IPS DF 6.9 (cell line): ENCODE measurements at places on chromosomes 16 and 17.

GRCh38 chr17:16339402-16339801, 13.9 kb downstream of the CENPV start:
- DNase-seq = no peak

DNA sequence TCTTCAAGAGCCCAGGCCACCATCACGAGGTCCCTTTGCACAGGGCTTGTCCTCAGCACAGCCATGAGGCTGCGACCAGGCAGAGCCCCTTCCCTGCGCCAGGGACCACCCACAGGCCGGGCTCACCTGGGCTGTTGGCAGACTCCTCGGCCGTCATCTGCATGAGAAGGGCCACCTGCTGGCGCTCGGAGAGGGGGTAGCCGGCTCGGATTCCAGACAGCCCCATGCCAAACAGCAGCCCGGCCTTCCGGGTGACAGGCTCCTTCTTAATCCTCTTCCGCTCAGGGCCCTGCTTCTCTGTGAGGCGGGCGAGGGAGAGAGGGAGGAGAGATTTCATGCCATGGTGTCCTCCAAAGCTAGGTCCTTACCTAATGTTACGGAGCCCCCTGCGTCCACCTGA, 73.4 kb downstream of the ZNF778 start:
- peak; percentile 86 for DNase-seq

GRCh38 chr16:54067322-54068065, 219.1 kb downstream of the IRX3 start:
- no peak for DNase-seq

DNA sequence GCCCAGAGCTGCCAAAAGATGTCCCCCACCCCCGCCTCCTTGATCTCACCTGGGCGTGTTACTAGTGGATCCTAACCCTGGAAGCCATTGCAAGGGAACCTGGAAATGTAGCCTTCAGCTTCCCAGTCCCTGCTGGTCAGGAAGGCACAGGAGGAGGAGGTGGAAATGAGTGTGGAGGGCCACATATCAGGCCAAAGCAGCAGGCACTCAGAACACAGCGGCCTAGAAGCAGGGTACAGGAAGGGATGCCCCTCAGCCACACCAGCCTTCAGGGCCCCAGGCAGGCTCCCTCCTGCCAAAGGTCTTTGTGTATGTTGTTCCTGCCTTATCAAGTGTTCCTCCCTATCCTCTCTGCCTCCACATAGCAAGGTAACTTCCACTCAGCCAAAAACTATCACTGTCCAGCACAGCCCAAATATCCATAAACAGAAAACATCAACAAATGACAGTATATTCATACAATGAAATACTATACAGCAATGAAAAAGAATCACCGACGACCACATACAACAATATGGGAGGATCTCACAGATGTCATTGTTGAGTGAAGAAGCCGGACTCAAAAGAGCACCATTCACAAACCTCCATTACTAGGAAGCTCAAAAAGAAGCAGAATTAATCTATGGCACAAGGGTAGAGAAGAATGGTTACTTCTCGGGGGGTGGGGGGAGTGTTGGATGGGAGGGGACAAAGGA, 28.2 kb upstream of the TNFRSF13B start:
- DNase-seq = no peak

DNA sequence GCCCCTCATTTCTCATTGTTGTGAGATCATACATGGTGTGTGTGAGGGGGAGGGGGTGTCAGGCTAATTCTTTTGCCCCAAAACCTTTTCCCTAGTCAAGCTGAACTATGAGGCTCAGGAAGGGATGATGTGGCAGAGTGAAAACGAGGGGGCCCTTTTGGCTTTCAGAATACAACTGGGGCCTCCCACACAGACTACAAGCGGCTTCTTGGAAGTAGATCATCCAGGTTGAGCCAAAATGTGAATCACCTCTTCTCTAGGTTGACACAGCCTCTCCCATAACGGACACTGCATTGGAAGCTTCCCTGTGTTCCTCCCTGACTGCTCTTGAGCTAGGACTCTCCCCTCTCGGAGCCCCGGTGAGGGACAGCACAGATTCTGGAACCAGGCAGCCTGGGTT, 2.3 kb upstream of the ALKBH5 start:
- no peak for DNase-seq

- DNase-seq = no peak
Measured at GRCh38 chr16:23469814-23470213, 16.8 kb upstream of the COG7 start.

GRCh38 chr16:70578035-70578434, 54.4 kb downstream of the SF3B3 start:
- no peak for DNase-seq

GRCh38 chr16:85500220-85500619, 112.9 kb upstream of the GSE1 start:
- DNase-seq = no peak

DNA sequence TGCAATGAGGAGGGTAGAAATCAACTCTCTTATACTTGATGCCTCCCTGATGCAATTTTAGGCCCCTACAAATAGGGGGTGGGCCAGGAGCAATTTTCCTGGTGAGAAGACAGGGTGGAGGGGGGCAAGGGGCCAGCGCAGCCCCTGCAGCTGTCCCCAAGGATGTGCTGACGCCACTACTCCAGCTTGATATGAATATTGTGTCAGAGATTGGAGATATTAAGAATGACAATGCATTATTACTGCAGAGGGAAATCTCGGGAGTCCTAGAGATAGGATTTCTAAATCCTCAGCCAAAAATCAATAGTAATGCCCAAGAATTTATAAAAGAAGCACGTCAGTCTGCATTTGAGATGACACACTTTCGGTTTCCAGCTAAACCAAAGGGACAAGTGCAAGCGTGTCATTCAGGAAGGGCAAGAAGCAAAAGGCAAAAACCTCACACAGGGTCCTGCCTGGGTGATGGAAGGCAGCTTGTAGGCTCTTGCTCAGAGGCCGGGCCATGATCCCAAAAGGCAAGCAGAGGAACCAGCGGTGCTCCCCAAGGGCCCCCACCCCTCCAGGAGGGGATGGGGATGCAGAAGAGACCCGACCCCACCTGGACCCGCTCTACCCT, 178.8 kb downstream of the C16orf78 start:
- no peak for DNase-seq

DNA sequence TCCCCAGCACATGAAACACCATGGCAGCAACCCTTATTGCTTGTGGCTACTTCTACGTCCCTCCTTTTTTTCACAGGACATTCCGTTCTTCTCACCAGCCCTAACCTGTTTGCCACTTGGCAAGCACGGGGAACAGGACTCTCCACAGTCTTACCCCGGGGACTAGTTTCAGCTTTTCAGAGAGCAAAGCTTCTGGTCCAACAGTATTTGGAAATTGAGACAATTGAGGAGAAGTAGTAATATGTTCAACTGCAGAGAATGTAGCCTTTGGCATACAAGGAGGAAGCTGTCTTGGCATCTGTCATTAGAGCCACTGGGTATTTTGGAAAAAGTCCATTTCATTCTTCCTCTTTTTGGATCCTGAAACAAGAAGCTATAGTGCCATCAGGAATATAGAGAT, 65.7 kb downstream of the MAP2K6 start:
- DNase-seq = no peak

GRCh38 chr17:36928471-36929345, 8.6 kb upstream of the LHX1 start:
- no peak for DNase-seq

DNA sequence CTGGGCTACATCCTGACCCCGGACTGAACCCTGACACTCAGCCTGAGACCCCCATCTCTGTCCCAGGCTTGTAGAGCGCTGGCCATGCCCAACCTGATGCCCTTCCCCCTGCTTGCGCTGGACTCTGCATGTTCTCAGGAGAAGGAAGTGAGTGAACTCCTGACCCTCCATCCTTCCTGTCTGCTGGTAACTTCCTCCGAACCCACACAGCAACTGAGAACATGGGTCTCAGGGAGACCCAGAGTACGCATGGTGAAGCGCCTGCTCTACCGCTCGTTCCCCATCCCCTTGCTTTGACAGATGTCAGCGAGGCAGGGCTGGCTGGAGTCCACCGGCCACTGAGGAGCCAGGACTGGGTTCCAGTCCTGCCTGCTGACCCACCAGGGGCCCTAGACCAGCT, 6.1 kb downstream of the CAMKK1 start:
- no peak for DNase-seq

DNA sequence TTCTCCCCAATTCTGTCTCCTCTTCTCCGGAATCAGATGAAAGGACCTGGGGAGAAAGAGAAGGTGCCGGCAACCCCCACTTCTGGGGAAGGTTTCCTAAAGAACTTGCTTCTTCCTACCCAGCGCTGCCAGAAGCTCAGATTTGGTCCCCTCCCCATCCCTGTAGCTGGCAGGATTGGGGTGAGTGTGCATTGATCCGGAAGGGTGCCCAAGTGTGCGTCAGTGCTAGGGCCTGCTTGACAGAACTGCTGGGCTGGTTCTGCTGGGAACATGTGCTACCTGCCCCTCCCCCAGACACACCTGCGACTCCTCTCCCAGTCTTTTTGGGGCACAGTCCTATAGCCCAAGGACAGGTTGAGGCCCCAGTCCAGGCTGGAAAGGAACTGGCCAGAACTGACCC, 3.3 kb downstream of the ARL4D start:
- DNase-seq = no peak

- DNase-seq = no peak
Measured at GRCh38 chr17:51456942-51457341, 196.6 kb downstream of the UTP18 start.

GRCh38 chr17:75077496-75078283, 10.1 kb upstream of the SLC16A5 start:
- DNase-seq = no peak

GRCh38 chr16:71226229-71227141, 4.0 kb downstream of the HYDIN start:
- DNase-seq = no peak

- DNase-seq = no peak
Measured at GRCh38 chr17:81973432-81973831, 4.0 kb upstream of the ASPSCR1 start.

- DNase-seq = peak; percentile 41
Measured at GRCh38 chr16:13873835-13874438, 46.0 kb upstream of the ERCC4 start.

DNA sequence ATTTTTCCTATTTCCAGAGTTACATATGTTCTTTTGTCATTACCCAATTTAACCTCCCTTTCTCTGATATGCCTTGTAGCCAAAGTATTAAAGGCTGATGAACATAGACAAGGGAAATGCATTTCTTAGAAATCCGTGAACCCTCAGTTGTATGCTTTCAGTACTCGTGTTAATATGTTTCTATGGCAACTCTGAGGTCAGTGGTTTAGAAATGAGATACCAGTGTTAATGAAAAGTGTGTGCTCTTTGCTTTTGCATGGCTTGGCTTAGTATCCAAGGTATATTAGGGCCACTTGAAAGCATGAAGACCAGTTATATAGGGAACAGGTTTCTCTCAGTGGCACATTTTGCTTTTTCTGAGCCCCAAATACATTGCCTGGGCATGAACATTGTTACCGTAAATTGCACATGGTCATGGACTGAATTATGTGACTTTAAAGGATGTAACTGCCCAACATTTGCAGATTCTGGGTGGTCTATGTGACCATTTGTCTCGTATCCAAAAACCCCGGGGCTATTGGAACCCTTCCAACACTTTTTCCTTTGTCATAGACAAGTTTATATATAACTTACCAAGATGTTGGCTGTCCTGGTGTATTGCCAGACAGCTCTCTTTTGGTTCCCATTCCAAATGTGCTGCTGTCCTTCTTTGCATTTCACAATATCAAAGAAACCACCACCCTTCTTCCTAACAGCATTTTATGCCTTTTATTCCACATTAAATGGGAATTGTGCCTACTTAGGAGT, 17.5 kb downstream of the ABHD15 start:
- DNase-seq = no peak

GRCh38 chr17:29608986-29609385, 13.7 kb downstream of the CORO6 start:
- DNase-seq = no peak

DNA sequence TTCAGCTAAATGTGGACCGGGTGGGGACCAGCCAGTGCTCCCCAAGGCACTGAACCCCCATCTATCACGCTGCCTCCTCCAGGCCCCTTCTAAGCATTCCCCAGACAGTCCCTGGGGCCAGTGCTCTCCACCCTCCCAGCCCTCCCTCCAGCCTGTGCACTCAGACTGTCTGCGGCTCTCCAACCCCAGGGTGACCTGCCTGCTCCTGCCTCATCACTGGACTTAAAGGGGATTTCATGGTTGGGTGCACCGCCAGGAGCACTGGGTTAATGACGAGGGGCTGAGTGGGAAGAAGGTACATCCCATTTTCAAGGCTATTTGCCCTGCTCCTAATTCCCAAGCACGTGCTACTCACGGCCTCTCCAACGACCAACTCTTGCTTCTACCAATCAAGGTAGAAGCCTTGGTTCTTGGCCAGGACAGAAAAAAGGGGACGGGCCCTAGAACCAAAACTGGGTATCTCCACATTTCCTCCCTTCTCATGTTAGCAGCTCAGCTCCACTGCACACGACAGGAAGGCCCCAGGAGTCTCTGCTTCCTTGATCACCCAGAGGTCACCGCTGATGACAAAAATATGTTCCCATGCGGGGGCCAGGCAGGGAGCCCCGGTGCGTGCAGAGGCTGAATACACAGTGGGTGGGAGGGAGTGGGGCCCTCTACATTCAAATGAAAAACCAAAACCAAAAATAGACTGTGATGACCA, 3.5 kb upstream of the ABR start:
- DNase-seq = no peak

- no peak for DNase-seq
Measured at GRCh38 chr17:28663723-28664122, 1.7 kb downstream of the SUPT6H start.

DNA sequence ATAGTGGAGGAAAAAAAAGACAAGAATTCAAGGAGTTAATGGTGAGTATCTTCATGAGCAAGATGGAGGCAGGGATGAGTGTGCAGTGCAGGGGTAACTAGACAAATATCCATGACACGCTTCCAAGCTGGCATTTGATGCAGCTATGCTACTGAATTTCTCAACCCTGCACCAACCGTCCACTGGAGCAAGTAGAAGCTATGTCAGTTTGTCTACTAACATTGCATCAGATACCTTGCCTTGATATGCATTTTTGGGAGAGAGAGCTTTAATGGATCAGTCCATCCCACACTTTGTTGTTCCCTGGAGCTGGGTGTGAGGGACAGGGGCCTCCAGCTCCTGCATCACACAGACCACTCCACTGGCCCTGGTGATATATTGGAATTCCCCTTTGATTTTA, 16.4 kb downstream of the CCL11 start:
- no peak for DNase-seq

GRCh38 chr17:51421525-51421924, 161.2 kb downstream of the UTP18 start:
- no peak for DNase-seq

GRCh38 chr17:41771389-41772206, 14.9 kb downstream of the JUP start:
- DNase-seq = no peak

GRCh38 chr16:85448557-85449190, 164.4 kb upstream of the GSE1 start:
- DNase-seq = no peak

GRCh38 chr17:56389356-56389755, 204.1 kb upstream of the NOG start:
- no peak for DNase-seq
